Activated T-cell treated with anti-CD3 and anti-CD28 coated beads for 48 hours (primary cell): ENCODE measurements at places on chromosomes 1 and 21.

DNA sequence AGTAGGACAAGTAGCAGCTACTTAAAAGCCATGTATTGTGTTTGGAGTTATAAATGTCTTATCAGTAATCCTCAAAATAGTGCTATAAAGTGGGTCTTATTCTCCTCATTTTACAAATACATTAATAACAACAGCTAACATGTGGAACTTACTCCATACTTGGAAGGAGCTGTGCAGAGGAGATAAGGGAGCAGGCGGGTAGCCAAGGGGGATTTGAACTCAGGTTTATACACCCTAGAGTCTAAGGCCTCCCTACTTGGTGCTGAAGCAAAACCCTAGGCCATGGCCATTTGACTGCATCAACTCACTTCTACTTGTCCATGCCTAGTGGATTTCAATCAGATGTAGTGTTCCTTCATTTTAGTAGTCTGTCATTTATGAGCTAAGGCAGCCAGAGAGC, 72.1 kb downstream of the LMO4 start:
- DNase-seq = no peak

- DNase-seq = no peak
These were observed 30.5 kb upstream of the EFCAB14 start for GRCh38 chr1:46749404-46749803.

GRCh38 chr1:156766298-156767100, 836 bp upstream of the PRCC start:
- DNase-seq = no peak

GRCh38 chr1:167654975-167655575, 25.0 kb downstream of the RCSD1 start:
- no peak for DNase-seq

DNA sequence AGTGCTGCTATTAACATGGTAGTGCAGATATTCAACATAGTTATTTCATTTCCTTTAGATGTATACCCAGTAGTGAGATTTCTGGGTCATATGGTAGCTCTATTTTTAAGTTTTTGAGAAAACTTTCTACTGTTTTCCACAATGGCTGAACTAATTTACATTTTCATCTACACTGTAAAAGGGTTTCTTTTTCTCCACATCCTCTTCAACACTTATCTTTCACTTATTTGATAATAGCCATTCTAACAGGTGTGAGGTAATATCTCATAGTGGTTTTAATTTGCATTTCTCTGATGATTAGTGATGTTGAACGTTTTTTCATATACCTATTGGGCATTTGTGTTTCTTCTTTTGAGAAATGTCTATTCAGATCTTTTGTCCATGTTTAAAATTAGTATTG, 149.8 kb downstream of the PDE4B start:
- DNase-seq = no peak
